ENCODE measurements at places on chromosomes 16 and 17.
A peak's percentile ranks its signal among the peaks of the same experiment; 100 is the strongest.

GRCh38 chr17:57511475-57512123 lies 233.5 kb downstream of the CCDC182 start:
- DNase-seq, result no peak

GRCh38 chr17:66724581-66725341 lies 110.2 kb upstream of the CACNG5 start:
- no peak for DNase-seq

DNA sequence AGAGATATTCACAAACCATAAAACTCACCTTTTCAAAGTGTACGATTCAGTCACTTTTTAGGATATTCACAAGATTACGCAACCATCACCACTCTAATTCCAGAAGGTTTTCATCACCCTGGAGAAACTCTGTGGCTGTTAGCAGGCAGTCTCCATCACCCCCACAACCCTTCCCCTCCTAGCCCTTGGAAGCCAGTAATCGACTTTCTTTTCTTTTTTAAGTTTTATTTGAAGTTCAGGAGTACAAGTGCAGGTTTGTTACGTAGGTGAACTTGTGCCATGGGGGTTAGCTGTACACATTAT lies 363.5 kb downstream of the CPPED1 start:
- no peak for DNase-seq

GRCh38 chr17:55442953-55443683 lies 21.5 kb upstream of the MMD start:
- no peak for DNase-seq

DNA sequence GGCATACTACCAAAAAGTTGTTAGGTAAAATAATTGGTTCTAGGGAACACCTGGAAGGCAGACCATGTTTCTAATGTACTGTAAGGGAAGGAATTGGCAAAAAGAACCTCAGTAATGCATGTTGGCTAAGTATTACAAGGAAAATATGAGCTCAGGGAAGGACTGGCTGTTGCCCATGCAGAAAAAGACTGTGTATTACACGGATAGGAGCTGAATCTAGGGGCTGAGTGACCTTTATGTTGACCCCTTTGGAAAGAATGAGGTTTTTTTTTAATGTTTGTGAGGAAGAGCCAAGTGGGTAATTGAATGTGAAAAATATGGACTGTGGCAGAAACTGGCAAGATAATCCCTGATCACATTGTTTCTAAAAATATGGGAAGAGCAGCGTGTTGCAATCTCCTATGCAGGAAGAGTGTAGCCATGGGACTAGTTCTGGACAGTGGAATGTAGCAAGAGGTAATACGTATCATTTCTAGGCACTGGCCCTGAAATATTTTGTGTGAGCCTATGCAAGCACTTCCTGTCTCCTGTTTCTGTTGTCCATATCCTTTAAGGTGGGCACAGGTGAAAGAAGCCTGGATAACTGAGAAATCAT lies 95.1 kb upstream of the CNTNAP4 start:
- DNase-seq, result no peak

GRCh38 chr16:77657016-77657415 lies 65.3 kb upstream of the NUDT7 start:
- DNase-seq, result no peak

DNA sequence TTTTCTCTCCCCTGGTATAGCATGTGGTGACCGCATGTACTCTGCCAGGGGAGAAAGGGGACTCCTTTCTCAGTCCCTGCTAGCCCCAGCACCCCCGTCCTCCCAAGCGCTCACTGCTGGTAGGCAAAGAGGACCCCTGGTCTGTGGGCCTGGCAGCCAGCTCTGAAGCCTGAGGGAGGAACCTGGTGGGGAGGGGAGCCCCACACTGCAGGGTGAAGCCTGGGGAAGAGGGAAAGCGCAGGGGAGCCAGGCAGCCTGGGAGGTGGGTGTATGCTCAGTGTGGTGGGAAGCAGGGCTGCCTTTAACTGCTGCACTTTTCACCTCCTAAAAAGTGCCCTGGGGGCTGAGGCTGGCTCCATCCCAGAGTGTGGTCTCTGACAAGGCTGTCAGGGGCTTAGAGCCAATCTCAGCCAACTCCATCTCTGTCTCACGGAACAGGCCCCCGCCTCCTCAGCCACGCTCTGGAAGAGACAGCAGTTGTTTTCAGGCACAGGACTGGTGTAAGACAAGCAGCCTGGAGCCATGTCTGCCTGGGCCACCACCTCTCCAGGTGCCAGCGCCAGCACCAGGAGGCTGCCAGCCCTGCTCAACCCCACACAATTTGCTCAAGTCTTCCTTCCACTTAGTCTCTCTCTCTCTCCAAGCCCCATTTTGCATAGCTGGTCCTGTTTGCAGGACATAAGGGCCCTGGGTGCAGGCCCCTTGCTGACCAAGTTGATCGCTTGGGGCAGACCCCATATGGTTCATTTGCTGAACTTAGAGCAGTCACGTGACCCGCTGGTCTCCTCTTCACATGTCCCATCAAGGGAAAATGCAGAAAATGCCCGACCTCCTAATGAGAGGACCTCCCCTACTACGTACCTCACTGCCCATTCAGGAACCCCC lies 14.7 kb upstream of the TBX2 start:
- no peak for DNase-seq

- peak; percentile 94 for DNase-seq
These were observed at the start of gene NUP85 for GRCh38 chr17:75205037-75205792. TSS of gene NUP85 (plus strand) at chr17:75205679. CDS start at chr17:75205762, 83 bp downstream.

DNA sequence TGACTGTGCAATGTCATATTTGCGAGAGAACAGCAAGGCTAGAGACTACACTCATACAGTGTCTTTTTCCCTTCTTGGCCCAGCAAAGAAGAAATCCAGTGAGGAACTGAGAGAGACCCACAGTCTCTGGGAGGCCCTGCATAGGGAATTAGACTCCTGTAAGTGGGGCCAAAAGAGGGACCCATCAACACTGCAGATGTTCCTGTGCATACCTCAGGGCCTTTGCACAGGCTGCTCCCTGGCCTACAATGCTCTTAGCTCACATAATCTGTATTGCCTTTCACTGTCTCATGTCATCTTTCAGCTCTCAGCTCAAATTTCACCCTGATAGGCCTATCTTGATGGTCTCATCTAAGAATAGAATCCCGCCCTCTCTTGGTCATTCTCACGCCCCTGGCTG lies 9.2 kb downstream of the SYCE1L start:
- no peak for DNase-seq

DNA sequence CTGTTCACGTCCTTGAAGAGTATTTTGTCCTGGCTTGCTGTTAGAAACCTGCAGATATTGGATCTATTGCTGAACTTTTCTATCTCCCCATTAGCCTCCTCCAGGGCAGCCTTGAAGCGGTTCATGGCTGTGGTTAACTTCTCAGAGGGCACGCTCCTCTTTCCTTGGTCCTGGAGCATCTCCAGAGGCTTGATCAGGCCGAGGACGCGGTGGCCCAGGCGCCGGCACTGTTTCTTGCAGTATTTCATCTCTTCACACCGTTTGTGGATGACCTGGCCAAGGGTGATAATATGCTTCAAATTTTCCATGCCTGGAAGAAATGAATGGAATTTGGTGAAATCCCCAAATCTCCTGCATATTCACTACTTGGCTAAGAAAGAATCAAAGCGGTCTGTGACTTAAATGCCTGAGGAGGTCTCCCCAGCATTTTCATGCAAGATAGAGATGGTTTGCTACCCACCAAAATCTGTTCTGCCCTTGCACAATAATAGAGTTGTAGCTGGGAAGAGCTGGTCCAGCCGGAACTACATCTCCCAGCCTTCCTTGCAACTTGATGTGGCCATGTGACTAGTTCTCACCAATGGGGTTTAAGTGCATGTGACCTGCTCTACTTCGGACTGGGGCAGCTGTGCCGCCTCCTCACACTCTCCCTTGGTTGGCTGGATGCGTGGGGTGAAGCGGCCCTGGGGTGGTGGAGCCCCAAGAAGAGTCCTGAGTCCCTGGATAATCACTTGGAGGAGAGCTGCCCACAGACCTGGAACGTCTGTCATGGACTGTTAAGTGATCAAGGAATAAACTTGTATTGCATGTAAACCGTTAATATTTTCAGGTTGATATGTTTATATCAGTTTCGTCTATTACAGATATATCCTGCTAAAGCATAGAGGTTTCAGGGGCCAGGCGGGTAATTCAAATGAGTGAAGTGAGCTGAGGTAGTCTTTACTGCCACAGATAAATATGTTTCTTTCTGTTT lies 4.9 kb downstream of the MLKL start:
- peak; percentile 91 for DNase-seq

GRCh38 chr16:52611817-52612673 lies 65.1 kb upstream of the TOX3 start:
- DNase-seq, result peak; percentile 6

GRCh38 chr16:5056352-5056751 lies 9.4 kb downstream of the C16orf89 start:
- peak; percentile 41 for DNase-seq

DNA sequence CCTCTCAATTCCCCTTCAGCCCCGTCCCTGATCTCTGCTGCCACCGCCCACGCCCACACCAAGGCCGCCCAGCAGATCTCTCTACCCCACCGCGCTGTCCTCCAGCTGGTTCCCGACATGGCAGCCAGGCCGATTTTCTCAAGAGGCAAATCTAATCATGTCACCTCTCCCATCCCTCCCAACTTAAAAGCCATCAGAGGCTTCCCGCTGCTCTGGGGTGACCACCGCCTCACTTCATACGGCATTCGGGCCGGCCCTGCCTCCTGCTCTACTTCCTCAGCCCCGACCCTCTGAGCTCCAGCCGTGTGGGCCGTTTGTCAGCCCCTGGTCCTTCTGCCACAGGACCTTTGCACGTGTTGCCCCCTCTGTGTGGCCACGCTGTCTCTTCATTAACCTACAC lies 63.2 kb downstream of the RPH3AL start:
- no peak for DNase-seq

- DNase-seq, result peak; percentile 23
These were observed 16.7 kb downstream of the RPRML start for GRCh38 chr17:46962374-46962790.

GRCh38 chr17:18889658-18890057 lies 31.7 kb downstream of the PRPSAP2 start:
- DNase-seq, result no peak

DNA sequence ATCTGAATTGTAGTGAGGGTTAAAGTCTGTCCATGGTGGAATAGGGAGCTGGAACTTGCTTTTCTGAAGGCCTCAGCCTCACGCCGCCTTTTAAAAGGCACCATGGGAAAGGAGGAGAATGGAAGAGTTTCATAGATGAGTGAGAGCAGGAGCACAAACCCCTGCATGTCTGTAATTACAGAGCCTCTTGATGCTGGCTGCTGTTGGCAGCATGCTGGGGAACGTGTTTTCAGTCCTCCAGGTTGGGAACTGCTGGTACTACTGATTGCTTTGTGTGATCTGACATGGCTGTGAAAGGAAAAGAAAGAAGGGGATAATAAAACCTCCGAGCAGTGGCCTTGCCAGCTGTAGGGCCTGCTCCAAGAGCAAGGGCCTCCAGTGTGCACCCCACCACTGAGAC lies 16.8 kb upstream of the DYNLL2 start:
- DNase-seq, result no peak

DNA sequence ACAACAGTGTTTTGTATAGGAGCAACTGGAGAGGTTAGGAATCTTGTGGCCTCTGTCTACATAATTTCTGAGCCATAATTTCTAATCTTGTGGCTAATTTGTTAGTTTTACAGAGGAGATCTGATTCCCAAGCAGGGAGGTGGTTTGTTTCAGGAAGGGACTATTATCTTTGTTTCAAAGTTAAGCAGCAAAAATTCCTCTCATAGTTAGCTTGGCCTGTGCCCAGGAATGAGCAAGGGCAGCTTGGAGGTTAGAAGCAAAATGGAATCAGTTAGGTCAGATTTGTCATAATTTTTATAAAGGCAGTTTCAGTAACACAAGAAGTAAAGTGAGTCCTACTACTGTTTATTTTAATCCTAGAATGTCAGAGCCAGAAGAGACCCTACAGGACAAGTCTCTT lies 2.0 kb upstream of the RDM1 start:
- no peak for DNase-seq

- DNase-seq, result no peak
These were observed 207.9 kb upstream of the RBFOX1 start for GRCh38 chr16:7124701-7125100.

DNA sequence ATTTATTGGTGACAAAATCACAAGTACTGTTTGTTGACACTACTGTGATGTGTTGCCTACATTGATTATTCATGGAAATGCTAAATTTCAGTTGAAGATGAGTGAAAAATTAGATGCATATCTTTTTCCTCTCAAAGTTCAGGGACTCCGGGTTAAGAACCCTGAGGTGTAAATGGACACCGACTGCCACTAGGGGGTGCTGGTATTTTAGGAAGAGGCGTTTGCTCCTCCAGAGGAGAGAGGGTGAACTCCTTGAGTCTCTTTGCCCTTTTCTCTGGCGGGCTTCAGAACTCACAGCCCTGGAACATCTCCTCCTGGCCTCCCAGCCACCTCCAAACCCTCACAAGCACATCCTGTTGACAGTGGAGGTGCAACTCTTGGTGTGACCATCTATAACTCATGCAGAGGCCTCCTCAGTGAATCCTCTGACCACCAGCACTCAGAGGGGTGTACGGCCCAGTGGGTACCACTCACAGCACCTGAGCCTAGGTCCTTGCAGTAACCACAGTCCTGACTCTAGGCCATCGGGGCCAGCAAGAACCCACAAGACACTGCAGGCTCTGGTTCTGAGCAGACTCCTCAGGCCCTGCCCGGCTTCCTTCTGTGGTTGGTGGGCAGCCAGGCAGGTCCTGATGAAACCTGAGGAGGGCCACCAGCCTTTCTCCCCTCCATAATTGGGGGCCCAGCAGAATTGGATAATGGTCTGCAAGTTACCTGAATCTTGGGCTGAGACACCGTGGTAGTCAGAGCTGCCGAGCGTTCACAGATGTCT lies 26.2 kb upstream of the PIK3R5 start:
- peak; percentile 64 for DNase-seq

Data from epithelial cell of esophagus (primary cell).